Kasumi-1 (cell line): ENCODE measurements at places on chromosomes 5 and 9.

DNA sequence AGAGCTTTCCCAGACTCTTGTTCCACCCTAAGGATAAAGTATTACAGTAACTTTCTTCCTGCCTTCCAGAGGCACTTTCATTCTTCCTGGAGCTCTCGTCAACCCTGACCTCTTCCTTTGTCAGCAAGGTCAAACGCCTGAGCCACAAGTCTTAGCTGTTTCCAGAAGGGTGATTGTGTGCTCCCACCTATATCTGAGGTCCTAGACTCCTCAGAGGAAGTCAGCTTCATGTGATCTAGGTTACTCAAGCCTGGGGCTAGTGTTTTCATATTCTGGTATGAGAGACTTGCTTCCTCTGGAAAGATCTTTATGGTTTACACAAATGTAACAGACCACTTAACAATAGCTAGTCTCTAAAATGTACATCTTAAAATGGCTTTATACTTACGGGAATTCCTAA is 5.4 kb upstream of the FAM120A start:
- DNase-seq: no peak

DNA sequence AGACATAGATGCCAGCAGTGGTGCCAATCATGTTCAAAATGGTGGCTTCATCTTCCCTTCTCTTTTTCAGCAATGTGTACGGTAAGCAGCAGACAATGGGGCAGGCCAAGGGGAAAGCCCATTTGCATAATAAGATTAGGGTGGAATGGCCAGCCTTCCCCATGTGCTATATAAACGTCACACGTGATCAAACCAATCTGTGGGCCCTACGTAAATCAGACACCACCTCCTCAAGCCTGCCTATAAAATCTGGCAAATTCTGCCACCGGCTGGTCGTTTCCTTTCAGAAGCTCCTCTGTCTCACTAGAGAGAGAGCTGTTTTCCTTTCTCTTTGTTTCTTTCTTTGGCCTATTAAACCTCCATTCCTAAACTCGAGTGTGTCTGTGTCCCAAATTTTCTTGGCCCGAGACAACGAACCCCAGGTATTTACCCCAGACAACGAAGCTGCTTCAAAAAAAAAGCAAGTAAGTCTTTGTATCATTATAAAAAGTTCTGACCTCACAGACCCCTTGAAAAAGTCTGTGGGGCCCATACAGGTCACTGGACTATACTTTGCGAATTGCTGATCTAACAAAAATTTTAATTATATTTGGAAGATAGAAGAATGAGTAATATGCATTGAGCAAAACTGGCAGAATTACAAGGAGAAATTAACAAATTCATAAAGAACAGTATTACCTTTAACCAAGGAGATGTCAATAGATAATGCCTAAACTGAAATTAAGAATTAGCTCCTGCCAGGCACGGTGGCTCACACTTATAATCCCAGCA is 15.2 kb downstream of the ZBTB5 start:
- DNase-seq: no peak

DNA sequence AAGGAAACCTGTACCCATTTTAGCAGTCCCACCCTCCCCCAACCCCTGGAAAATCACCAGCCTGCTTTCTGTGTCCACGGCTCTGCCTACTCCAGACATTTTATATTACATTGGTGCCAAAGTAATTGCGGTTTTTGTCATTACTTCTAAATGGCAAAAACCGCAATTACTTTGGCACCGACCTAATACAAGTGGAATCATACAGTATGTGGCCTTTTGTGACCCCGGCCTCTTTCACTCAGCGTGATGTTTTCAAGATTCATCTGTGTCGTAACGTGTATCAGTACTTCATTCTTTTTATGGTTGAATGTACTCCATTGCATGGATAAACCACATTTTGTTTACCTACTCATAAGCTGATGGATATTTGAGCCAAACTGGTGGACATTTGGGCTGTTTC is 9.7 kb upstream of the ORM1 start:
- no peak for DNase-seq

DNA sequence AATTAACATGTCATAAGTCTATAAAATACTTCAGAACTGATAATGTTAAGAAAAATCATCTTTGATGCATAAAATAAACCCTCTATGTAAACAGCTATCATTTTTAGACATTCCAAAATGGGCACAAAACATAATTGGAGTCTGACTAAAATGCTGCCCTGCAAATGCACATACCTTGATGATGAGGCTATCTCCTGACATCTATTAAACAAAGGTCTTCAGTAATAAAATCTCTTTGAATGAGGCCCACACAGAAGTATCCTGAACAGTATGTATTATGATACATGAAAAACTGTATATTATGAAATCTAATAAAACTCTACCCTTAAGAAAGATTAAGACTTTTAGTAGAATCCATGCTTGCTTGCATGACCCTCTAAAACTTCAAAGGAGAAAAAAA is 66.1 kb downstream of the FBXL17 start:
- no peak for DNase-seq

GRCh38 chr9:96006296-96006879 is 130.9 kb downstream of the ERCC6L2 start:
- no peak for DNase-seq

DNA sequence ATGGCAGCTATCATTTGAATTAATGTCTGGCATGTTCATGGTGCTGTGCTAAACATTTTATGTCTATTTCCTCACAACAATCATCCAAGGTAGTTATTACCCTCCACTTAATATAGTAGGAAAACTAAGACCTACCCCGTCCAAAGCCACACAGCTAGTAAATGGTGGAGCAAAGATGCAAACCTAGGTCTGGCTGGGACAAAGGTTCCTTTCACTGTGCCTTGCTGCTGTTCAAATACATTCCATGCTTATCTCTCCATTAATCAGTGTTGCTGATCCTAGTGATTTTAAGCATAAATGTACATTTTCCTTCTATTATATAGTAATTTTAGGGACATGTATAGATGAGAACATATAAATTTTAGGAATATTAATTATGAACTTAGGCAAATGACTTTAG is 38.7 kb downstream of the CCDC125 start:
- DNase-seq: no peak

DNA sequence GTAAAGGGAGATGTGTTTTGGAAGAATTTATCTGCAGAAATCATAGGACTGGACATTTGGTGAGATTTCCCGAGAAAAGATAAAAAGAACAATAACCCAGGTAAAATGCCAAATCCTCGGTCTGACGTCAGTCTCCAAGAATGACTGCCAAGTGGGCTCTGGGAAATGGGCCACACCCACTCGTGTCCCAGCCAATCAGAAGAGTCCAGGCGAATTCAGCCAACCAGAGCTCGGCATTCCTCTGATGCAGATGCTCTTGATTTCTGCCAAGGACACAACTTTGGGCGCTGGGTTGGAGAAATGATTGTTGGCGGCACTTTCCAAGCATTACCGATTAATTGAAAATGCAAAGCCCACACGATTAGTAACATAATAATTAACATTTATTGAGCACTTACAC is 73.3 kb downstream of the FGF18 start:
- no peak for DNase-seq

- no peak for DNase-seq
Measured at GRCh38 chr5:115415143-115415491, 118.7 kb upstream of the CCDC112 start.

- no peak for DNase-seq
Measured at GRCh38 chr5:73027361-73027760, 71.5 kb downstream of the FCHO2 start.

DNA sequence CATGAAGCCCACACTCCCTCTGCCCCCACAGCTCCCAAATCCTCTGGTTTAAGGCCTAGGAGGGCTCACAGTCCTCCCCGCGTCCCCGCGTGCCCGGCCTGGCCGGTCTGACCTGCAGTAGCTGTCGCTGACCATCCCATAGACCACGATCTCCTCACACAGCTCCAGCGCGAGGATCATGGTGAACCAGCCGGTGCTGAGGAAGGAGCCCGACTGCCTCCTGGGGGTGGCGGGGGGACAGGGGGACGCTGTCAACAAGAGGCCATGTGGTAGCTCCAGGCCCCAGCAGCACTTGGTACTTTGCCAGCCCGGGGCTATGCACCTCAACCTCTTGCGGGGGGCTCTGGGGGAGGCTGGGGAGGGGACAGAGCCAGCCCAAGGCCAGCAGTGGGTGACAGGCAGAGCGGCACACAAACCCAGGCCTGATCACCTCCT is 7.0 kb downstream of the ST6GALNAC4 start:
- no peak for DNase-seq

DNA sequence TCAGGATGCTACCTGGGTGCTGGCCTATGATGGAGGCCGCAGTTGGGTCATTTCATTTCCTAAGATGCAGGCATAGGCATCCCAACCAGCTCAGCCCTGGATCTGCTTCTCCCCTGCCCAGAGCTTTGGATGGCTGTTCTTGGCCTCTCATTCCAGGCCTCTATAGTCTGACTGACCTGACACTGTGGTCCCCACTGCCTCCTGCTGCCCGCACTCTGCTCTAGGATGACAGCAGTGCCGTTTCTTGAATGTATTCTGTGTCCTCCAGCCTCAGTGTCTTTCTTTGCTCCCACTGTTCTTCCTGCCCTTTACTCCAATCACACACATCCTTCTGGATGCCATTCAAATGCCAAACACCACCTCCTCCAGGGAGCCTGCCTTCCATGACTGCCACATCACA is 235.7 kb downstream of the HSPA4 start:
- DNase-seq: peak; percentile 32

DNA sequence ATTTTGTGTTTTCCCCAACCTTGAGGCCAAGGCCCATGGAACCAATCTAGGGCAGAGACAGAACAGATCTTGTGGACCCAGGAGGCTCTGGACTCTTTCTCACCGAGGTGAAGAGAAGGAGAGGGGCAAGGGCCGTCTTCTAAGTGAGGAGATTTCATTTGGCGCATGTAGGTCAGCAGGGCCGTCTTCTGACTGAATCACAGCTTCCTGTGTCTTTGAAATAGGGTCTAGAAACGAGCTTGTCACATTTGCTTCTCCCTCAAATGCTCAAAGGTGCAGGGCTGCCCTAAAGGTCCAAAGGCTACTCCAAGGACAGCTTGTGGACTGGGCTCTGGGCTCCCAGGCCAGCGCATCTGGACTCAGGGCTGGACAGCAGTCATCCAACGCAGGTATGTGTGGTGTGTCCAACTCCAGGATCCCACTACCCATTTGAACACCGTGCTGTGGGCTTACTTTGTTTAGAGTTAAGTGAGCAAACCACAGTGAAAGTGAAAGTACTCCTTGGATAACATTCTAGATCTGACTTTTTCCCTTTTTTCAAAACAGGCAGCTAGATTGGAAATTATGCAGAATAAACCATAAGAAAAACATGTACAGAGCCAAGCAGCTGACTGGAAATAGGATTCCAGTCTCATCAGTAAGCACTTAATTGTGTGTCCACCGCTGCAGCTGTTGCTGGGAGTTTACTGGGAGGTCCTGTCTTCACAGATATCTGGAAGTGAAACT is 357.0 kb downstream of the GADD45G start:
- no peak for DNase-seq

DNA sequence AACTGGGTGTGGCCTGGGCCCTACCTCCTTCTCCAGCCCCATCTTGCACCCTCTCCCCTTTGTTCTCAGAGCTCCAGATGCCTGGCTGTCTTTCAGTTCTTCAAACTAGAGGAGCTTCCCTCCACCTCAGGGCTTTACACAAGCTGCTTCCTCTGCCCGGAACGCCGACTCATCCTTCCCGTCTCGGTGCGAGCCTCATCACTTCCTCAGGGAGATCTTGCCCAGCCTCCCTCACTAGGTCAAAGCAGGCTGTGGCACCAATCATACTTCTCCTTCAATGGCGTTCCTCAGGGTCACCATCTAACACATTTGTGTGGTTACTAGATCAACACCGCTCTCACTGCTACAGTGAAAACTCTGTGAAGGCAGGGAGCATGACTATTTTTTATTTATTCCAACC is 56.2 kb upstream of the ZSWIM6 start:
- peak; percentile 95 for DNase-seq

GRCh38 chr9:120865809-120866208 is 11.2 kb downstream of the PHF19 start:
- DNase-seq: no peak

- peak; percentile 94 for DNase-seq
Measured at GRCh38 chr9:85310573-85310972, 431.2 kb downstream of the AGTPBP1 start.

DNA sequence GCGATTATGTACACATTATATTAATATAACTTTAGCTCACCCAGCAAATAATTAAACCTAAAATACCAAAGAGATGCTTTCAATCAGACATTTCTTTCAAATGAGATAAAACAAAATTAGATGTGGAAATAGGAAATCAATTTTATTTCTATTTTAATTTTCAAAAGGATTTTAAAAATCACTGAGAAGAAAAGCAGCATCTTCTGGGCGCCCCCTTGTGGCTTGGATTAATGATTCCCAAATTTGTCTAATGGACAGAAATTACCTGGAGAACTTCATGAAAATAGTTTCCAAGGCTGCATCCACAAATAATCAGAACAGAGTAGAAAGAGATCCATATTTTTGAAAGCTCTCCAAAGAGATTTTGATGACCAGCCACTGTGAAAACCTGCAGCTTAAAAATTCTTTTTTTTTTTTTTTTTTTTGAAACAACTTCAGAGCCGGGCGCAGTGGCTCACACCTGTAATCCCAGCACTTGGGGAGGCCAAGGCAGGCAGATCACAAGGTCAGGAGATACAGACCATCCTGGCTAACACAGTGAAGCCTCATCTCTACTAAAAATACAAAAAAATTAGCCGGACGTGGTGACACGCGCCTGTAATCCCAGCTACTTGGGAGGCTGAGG is 50.9 kb upstream of the CEMIP2 start:
- peak; percentile 27 for DNase-seq

GRCh38 chr5:133842846-133843611 is 125.4 kb downstream of the C5orf15 start:
- no peak for DNase-seq

DNA sequence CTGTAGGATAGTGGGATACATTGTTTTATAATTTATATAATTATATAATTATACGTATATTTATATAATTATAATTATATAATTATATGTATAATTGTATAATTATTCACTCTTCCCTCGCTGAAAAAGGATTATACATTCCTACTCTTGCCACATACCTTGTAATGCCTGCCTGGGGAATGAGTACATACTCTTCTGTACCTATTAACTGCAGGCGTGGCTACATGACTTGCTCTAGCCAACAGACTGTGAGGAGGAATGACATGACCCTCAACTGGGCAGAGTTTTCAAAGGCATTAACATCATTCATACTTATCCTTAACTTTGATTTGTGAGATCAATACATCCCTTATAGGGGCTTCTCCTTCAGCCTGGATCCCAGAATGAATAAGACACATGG is 19.1 kb downstream of the ERMP1 start:
- DNase-seq: no peak

GRCh38 chr5:180644129-180644824 is 5.1 kb downstream of the FLT4 start:
- DNase-seq: no peak

DNA sequence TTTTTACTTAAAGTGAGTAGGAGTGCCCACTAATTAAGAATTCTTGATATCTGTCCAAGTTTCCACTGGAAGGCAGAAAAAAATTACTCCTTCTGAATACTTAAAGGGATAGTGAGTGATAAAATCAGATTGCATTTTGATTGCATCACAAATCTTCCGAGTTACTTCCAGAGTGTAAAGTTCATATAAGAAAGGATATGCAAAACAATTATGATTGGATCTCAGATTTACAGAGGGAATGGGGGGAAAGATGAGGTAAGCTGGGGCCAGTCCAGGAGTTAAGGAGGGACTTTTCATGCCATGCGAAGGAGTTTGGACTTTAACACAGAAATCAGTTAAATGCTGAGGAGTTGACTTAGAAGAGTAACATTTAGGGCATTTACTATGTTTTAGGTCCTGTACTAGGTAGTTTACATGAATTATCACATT is 9.3 kb upstream of the RNF145 start:
- no peak for DNase-seq
